ENCODE measurements at places on chromosomes 1 and 21.

GRCh38 chr1:233668146-233668724 lies 54.3 kb downstream of the KCNK1 start:
- DNase-seq, result no peak

- DNase-seq, result no peak
Observed at GRCh38 chr1:222034790-222035189, 292.9 kb upstream of the DUSP10 start.

DNA sequence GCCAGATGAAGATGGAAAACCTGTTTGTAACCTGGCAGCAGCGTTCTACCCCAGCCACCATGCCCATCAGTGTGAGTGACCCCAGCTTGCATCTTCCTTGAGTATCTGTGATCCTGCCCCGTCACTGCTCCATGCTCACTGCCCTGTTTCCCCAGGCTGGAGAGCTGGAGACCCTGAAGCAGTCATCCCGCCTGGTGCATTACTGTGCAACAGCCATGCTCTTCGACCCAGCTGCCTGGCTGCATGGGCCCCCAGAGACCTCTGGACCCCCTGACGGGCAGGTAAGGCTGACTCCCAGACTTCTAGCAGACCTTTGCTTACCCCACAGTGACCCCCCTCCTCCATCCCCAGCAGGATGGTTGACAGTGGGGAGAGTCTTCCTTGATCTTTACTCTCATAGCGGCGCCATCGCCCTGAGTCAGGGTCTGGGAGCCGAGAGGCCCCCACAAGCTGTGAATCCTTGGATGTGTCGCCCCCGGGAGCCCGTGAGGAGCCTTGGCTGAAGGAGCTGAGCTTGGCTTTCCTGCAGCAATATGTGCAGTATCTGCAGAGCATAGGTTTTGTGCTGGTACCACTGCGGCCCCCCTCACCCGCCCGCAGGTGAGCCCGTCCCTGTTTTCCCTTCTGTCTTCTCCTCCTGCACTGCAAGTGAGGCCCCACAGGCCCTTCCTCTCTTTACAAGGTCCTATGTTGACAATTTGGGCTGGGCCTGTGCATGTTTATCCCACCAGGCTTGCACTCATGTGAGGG lies 10.4 kb downstream of the HYI start:
- peak; percentile 29 for DNase-seq

- DNase-seq, result no peak
Observed at GRCh38 chr1:97143236-97143882, 421.8 kb downstream of the PTBP2 start.

DNA sequence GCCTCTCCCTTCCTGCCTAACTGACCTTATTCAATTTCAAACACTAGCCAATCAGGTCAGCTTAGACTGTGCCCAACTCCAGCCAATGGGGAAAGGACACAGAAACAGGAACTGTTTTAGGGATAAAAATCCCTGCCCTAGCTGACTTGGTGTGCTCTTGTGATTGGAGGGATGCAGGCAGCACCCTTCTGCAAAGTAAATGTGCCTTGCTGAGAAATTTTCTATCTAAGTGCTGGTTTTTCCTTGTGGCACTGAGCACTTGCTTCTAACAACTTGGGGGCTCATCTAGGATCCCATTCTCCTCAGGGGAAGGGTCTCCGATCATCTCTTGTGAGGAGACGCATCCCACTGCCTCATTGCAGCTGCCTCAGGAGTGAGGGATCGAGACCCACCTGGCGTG lies 10.7 kb upstream of the CD2 start:
- no peak for DNase-seq

DNA sequence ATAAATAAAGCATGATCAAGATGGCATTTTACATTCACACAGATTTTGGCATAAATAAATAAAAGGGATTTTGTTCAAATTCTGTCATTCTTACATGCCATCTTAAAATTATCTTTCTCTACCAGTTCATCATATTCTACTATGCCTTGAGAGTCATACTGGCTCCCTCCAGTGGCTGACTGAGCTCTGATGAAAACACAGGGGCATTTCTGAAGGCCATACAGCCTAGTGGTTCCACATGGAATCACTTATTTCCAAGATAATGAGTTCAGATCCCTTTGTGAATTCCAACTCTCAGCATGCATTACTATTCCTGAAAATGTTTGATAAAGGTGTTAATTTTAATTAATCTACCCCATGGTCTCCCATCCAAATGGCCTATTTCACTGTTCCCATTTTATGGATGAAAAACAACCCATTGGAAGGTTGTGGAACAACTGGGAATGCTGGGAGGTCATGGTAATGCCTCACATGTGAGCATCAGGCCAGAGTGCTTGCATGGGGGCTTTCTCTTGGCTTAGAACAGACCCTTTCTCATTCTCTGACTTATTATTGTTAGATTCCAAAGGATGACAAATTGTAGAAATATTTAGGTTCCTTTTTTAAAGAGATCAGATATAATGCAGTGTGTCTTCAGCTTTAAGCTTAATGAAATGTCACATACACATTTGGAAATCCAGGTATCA lies 622.4 kb upstream of the PKN2 start:
- DNase-seq, result no peak

DNA sequence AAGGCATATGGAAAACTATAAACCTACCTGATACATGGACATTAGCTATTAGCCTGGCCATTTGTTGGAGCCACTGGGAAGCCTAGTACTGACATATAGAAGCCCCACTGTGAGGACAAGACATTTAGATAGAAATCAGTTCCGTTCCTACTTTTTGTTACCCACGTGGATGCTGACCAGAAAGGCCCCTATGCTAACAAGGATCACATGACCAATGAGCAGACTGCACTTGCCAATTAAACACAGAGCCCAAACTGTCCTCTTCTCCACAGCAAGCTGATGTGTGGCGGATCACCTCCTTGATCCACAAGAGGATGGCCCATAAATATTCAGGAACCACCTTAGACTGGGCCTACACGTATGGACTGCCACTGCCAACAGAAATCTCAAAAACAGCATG lies 11.2 kb upstream of the OR6K3 start:
- no peak for DNase-seq

GRCh38 chr1:41259221-41259620 lies 17.1 kb upstream of the SCMH1 start:
- DNase-seq, result no peak

- no peak for DNase-seq
Observed at GRCh38 chr1:224433041-224433691, 1.4 kb downstream of the WDR26 start.

GRCh38 chr1:67634396-67634935 lies 50.5 kb upstream of the GADD45A start:
- no peak for DNase-seq

DNA sequence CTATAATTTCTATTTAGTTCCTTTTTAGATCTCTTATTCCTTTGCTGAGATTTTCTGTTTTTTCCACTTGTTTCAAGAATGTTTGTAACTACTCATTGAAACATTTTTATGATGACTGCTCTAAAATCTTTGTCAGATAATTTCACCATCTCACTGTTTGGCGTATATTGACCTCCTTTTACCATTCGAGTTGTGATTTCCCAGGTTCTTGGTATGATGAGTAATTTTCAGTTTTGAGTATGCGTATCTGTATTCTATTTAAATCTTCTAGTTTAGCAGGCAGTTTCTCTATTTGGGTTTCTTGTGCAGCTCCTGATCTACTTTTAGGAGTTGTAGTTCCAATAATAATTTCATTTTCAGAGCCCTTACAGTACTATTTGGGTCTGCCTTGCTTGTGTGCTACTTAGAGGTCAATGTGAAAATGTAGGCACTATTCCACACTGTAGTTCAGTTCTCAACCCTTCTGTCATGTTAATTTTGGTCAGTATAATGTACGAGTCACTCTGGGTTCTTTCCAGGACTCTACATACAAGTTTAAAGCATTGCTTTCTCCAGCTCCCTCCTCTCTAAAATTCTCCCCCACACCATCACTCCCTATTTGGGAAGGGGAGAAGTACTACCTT lies 115.5 kb downstream of the ACBD6 start:
- DNase-seq, result no peak

DNA sequence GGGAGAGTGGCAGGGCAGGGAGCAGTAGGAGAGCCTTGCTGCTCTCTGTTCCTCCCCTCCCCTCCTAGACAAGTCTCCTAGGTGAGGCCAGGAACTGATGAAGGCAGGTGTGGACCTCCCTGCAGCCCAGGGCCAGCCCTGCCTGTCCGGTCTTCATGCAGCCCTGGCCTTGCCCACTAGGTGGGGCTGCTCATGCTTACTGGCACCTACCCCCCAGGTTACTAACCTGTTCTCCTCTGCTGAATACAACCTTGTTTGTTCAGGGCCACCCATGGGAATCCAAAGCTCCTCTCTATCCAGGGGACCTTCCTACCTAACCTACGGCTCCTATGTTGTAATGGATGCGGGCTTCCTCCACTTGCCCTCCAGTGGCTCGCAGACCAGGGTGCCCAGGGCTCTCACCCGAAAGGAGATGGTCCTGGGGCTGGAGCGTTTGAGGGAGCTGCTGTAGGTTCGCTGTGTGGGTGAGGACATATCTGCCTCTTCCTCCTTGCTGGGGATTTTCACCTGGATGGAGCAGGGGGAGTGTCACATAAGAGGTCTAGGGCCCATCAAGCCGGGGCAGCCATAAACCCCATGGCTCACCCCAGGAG lies 7.9 kb upstream of the TNNT2 start:
- DNase-seq, result peak; percentile 55

GRCh38 chr1:151763990-151764389 lies 694 bp upstream of the MRPL9 start:
- no peak for DNase-seq

DNA sequence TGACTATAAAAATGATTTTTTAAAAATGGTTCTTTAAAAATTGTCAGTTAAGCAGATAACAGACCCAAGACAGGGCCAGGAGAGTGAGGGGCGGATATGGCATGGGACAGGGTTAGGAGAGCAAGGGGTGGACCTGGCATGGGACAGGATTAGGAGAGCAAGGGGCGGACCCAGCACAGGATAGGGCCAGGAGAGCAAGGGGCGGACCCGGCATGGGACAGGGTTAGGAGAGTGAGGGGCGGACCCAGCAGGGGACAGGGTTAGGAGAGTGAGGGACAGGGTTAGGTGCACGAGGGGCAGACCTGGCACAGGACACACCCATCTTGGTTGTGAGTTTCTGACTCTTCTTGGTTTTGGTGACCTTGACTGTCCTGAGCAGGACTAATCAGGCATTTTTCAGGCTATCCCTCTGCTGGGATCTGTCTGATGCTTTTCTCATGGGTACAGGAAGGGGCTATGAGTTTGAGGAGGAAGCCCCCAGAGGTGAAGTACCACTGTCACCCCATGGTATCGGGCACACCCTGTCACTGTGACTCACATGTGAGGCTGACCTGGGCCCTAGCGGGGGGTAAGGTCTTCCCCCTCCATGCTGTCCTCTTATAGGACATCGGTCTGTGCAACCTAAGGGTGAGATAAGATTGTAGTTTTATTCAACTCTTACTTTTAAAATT lies 159.0 kb upstream of the COL6A1 start:
- DNase-seq, result no peak

GRCh38 chr1:13583966-13584791 lies 547 bp downstream of the PDPN start:
- DNase-seq, result no peak

GRCh38 chr1:66182551-66183178 lies 351.3 kb upstream of the SGIP1 start:
- DNase-seq, result no peak

DNA sequence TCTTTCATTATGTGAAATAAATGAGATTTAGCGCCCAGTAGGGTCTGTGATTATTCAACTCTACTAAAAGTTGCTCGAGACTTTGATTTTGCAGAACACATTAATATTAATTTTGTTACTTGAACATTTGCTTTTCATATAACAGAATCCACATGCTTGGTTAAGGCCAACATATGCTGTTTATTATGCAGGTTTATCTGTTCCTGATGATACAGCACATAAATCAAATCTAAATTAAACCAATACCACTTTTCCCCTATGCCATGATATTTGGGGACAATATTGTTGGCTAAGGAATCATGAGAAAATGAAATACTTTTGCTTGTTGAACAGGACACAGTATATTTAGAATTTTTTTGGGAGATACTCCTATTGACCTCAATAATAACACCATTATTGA lies 291.1 kb downstream of the USP25 start:
- no peak for DNase-seq

- DNase-seq, result no peak
Observed at GRCh38 chr21:29017639-29018237, 1.4 kb downstream of the RWDD2B start.

DNA sequence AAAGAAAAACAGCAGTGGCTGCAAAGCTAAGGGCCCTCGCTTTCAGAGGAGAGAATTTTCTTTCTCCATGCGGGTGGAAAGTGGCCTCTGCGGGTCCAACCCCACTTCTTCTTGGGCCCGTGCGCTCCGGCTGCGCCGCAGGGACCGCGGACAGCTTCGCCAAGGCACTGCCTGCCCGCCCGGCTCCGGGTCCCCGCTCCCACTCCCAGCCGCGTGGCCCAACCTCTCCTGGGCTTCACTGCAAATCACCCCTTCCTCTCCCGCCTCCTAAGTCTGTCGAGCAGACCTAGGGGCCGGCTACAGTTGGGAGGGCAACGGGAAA lies 1.0 kb upstream of the RUNX3 start:
- no peak for DNase-seq

DNA sequence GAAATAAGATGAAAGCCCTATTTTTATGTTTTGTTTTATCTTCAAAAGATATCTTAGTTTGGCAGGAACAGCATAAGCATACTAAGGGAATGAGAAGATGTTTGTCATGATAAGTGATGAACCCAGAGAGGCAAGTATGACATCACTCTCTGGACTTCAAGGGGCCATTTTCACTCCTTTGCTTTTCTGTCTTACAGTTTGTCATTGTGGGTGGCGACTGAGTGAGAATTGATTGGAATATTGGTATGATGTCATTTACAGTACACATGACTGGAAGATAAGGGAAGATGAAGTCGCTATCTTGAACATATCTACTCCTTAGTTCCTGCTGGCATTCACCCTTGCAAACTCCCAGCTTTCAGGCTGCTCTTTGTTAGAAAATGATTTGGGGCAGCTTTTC lies 258.1 kb upstream of the RAB4A start:
- DNase-seq, result no peak

DNA sequence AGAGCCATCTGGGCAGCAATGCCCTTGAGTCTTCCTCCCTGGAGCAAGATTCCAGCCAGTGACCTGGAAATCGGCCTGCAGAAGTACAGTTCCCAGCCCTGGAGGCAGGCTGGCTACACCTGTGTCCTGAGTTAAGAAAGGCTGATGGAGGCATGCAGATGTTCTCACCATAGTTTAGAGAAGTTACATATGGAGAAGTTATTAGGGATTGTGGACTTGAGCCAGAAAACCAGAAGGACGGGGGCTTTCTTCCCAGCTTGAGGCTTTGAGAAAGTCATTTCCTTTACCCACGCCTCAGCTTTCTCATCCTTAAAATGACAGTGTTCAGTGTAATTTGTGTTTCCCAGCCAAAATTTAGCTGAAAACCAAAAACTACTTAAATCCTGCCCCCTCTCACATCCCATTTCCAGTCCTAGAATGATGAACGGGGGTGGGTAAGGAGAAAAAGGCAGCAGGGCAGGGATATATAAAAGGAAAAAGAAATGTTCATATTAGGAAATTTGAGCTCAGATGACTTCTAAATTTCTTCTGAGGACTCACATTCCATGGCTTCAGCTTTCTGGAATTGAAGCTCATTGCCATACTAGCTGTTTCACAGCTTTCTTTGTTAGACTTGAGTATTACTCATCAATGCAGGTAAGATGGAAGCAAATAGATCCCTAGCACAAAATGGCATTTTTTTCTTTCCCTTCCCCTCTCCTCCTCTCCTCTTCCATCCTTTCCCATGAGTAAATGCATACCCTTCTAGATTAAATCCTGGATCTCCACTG lies 14.4 kb upstream of the C8B start:
- DNase-seq, result no peak
